ENCODE measurements at places on chromosomes 6 and 20.

GRCh38 chr6:12009180-12009685 is 2.9 kb upstream of the HIVEP1 start:
- no peak for DNase-seq

GRCh38 chr6:36769676-36770499 is 69.4 kb downstream of the CPNE5 start:
- DNase-seq = no peak

- DNase-seq = no peak
Observed at GRCh38 chr6:43803055-43803782, 33.2 kb downstream of the VEGFA start.

DNA sequence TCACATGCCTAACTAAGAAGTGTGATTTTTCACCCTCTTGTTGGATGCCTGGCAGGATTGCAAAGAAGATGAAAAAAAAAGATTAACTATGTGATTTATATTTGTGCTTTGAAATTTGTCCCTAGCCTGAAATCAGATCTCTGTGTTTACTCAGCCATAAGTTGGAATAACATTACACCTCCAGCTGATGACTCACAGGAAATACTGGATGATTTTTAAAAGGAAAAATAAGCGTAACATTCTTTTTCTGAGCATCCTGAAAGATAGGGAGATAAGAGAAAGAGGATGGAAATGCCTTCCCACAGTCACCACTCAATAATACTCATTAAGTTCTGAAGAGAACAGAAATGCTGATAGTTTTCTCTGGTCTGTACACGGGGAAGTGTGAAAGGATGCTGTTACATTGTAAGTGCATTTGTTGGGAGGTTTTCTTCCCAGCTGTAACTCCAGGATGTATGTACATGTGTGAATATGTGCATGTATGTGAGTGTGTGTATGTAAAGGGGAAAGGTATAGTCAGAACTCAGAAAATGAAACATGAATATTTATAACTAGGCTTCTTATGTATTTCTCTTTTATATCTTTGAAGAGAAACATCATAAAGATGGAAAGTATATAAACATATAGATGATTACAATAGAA is 37.4 kb upstream of the RIPPLY2 start:
- DNase-seq = no peak

DNA sequence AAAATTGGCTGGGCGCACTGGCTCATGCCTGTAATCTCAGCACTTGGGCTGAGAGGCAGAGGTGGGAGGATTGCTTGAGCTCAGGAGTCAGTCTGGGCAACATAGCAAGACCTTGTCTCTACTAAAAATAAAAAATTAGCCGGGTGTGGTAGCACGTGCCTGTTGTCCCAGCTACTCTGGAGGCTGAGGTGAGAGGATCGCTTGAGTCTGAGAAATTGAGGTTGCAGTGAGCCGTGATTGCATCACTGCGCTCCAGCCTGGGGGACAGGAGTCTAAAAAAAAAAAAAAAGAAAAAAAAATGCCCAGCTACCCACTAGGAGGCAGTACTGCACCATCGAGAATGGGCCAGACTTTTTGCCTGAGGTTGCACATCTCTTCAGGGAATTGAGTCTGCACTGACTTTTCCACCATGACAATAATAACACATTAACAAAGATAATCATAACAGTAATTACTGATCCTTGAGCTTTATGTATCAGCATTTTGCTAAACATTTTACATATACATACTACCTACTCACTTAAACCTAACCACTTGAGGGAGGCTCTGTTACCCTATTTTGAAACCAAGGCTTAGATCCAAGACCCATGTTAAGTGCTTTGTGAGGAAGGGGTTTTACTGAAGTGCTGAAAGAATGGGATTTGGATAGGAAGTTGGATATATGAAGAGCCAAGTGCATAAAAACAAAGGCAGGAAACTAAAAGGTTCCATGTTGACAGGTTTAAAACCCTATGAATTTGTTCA is 21.0 kb downstream of the SRSF3 start:
- no peak for DNase-seq

- no peak for DNase-seq
Observed at GRCh38 chr6:57263739-57264138, 41.6 kb upstream of the RAB23 start.

- DNase-seq = no peak
Observed at GRCh38 chr6:74170118-74170517, 474.1 kb downstream of the CD109 start.

DNA sequence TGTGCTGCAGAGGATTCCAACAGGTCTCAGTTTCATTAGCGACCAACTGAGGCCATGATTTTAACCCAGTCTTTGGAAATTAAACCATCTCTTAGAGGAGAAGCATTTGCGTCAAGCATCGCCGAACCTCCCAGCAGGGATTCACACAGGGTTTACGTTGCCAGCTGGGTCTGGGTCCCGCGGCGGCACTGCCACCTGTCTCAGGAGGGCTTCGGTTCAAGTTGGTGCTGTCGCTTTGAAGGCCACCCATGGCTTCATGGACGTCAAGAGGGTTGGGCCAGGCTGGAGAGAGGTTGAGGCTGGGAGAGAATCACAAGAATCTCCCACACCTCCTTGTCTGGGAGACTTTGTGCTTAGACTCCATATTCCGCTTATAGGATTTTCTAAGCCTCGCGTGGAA is 43.0 kb upstream of the FRMD1 start:
- DNase-seq = no peak

- no peak for DNase-seq
Observed at GRCh38 chr20:53609491-53610445, 16.1 kb upstream of the ZNF217 start.

GRCh38 chr6:129890164-129890563 is 29.0 kb upstream of the TMEM244 start:
- DNase-seq = no peak

DNA sequence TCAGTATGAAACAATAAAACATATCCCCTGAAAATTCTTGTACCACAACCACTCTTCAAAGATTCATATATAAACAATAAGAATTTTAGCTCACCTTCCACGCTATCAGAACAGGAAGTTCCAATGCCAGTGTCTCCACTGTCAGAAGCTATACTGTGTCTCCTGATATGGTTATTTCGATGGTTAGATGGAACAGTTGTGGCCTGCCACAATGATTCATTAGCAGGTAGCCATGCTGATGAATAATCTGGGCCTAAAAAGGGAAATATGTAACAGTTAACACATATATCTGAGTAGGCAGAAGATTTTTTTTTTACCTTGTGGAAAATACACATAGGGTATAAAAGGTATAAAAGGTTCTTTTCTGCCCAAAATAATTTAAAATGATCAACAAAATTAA is 19.0 kb downstream of the CEP85L start:
- DNase-seq = no peak

- no peak for DNase-seq
Observed at GRCh38 chr6:22409486-22409885, 112.7 kb upstream of the PRL start.

- DNase-seq = no peak
Observed at GRCh38 chr6:147141711-147142308, 62.4 kb upstream of the STXBP5 start.

DNA sequence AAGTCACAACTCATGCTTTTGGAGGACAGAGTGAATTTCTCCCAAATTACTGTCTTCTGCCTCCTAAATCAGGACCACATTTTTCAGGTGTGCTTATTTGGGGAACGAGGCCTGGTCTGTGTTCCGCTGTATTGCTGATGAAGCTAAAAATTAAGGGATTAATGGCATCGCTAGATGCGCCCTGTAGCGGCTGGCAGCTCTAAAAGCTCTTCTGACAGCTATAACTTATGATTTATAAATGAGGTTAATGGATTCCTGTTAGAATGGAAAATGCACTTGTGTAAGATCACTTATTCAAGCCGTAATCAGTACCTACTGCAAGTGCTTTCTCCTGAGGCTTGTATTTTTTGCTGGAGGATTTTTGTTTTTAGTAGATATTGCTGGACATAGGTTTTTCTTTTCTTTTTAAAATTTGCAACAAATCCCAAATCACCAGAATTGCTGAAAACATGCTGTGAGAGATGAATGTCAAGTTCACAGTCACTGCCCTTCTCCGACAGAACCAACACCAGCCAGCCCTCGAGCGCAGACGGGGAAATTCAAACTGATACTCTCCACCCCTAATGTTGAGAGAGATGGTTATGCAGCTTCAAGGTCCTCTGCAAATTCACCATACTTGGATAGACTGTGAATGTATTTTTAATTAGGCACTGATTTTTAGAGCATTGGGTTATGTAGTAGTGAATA is 49.1 kb downstream of the AKAP12 start:
- no peak for DNase-seq

DNA sequence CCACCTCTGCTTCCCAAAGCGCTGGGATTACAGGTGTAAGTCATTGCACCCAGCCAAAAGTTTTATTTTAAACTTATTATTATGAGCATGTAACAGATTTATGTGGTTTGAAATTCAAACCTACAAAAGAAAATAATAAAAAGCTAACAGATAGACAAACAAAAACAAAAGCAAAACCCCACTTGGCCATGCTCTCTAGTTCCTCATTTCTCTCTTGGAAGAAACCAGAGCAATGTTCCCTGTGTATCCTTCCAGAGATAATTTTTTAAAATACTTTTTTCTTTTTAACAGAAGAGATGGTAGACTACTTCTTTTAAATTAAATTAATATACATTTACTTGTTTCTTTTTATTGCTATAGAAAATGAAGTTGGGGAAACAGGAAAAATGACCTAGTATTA is 28.0 kb upstream of the SLC17A3 start:
- DNase-seq = no peak

- no peak for DNase-seq
Observed at GRCh38 chr6:32716396-32716795, 24.8 kb upstream of the HLA-DQA2 start.

GRCh38 chr6:33977606-33978411 is 168.1 kb downstream of the GRM4 start:
- DNase-seq = no peak

- DNase-seq = no peak
Observed at GRCh38 chr6:108001696-108002231, 43.8 kb upstream of the SEC63 start.

- no peak for DNase-seq
Observed at GRCh38 chr20:52219441-52219840, 27.9 kb upstream of the ZFP64 start.

- DNase-seq = peak; percentile 20
Observed at GRCh38 chr6:97009781-97010492, 85.4 kb downstream of the KLHL32 start.

DNA sequence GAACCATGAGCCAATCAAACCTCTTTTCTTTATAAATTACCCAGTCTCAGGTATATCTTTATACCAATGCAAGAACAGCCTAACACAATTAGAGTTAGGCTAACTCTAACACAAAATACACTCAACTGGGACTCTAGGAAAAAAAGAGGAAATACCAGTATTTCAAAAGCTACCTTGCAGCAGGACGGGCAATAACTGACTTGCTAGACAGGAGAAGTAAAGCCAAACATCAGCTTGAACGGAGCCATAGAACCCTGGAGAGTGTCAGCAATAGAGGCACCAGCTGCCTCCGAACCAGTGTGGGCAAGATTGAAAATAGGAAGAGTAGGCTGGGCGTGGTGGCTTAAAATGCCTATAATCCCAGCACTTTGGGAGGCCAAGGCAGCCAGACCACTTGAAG is 162.0 kb upstream of the SOX4 start:
- DNase-seq = no peak

DNA sequence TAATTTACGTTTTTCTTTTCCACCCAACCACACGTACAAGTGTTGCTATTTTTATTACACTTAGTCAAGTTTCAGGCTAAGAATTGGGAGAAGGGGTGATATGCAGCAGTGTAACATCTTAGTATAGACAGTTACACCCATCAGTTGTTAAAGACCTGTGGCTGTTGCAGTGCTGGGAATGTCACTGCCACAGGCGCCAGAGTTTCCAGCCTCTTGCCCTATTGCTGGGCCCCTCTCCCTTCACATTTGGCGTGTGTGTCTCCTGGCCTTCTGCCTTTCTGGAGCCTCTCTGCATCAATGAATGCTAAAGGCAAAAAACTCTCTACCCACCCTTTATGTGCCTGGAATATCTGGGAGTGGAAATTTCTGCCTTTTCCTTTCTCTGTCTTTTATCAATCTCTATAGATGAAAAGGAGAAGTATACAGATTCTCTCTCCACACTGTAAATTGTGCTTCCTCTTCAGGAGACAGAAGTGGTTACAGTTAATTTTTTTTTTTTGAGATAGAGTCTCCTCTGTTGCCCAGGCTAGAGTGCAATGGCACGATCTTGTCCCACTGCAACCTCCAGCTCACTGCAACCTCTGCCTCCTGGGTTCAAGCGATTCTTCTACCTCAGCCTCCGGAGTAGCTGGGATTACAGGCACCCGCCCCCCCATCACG is 73.0 kb downstream of the TIAM2 start:
- DNase-seq = no peak

DNA sequence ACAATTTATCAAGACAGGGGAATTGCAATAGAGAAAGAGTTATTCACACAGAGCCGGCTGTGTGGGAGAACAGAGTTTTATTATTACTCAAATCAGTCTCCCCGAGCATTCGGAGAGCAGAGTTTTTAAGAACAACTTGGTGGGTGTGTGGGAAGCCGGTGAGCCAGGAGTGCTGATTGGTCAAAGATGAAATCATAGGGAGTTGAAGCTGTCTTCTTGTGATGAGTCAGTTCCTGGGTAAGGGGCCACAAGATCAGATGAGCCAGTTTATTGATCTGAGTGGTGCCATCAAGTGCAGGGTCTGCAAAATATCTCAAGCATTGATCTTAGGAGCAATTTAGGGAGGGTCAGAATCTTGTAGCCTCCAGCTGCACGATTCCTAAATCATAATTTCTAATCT is 50.0 kb upstream of the ECI2 start:
- DNase-seq = no peak

DNA sequence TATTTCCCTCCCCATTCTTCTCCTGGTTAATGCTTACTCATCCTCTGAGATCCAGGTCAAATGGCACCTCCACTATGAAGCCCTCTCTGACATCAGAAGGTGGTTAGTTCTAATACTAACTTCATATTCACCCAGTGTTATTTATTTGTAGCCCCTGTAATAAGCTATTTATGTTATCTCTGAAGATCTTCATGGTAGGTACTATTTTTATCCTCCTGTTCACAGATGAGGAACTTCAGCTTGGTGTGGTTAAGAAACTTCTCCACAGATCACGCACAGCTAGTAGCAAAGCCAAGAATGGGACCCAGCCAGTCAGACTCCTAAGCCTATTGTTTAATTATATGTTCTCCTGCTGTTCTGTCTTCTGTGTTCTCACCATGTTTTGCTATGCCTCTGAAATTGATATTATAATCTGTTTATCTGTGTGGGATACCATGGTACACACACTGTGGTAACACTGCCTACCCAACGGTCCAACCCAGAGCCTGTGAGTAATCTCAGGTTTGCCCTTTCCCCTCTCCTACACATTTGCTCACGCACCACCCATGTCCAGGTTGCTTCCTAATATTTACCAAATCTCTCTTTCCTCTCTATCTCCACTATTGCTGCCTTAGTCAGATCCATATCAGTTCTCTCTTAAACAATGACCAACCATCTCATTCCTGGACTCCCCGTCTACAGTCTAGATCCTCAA is 98.4 kb downstream of the IPCEF1 start:
- DNase-seq = no peak

DNA sequence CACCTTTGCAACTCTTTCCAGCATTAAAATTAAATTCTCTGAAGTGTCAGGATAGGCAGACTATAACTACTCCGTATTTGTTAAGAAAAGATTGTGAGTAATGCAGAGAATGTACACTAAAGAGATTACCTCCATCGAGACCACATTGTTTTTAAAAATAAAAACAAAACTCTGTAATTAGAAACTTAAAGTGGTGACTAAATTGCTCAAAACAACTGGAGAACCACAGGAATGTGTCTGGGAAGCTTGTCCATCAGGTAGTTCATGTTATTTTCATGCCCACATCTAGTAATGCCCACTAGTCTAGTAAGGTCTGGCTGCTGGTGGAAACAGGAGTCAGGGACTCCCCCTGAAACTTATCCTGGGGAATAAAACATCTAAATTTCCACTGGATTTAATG is 103.0 kb upstream of the FOXQ1 start:
- no peak for DNase-seq

GRCh38 chr6:169320013-169320412 is 66.4 kb upstream of the THBS2 start:
- no peak for DNase-seq

Measured in occipital lobe (tissue), 3 donors.